ENCODE measurements at places on chromosomes 16 and 17. TPM values are rescaled to one million over a fixed set of nuclear protein-coding genes. Genes with fewer than 3 reads are reported as not detected.

The KRTAP9-8 gene
- not detected for total RNA-seq

The GH1 gene
- total RNA-seq = not detected

The RUNDC3A gene
- total RNA-seq = 1.3 TPM

The DLG4 gene
- total RNA-seq = 26.8 TPM

The CDH13 gene
- 5.9 TPM for total RNA-seq

The MT3 gene
- 1.5 TPM for total RNA-seq

The SCIMP gene
- total RNA-seq = 2.9 TPM

The EVI2B gene
- 6.5 TPM for total RNA-seq

The KRTAP17-1 gene
- not detected for total RNA-seq

- no peak for DNase-seq
These were observed 6.1 kb upstream of the CCL8 start for GRCh38 chr17:34313164-34313563.

DNA sequence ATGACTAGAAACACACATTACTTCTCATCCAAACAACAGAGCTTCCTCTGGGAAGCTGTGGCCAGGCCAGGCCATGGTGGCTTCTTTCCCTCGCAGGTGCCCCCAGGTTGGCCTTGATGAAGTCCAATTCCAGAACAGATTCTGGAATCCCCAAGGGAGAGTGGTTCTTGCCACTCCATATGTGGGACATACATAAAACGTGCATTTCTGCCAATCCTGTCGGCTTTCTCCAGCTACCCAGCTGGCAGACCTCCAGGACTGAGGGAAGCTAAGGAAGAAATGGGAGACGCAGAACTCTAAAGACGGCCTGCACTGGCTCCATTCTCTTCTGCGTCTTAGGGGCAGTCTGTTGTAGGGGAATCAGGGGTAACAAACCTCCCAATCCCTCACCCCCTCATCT is 219.2 kb upstream of the CDH5 start:
- DNase-seq = no peak

- no peak for DNase-seq
These were observed 211.9 kb downstream of the NTN1 start for GRCh38 chr17:9233271-9233599.

- DNase-seq = peak; percentile 95
These were observed at the start of gene VAC14 for GRCh38 chr16:70800781-70801480. TSS of gene VAC14 (minus strand) at chr16:70801158. CDS start at chr16:70800900, 258 bp downstream.

DNA sequence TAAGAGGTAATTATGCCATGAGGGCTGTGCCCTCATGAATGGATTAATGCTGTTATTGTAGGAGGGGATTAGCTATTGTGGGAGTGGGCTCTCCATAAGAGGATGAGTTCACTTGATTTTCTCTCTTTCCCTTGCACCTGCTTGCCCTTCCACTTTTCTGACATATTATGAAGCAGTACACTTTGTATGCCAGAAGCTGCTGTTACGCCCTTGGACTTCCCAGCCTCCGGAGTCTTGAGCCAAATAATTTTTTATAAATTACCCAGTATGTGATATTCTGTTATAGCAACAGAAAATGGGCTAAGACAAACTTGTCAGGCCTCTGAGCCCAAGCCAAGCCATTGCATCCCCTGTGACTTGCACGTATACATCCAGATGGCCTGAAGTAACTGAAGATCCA is 38.4 kb downstream of the PSMD12 start:
- no peak for DNase-seq

GRCh38 chr16:67458121-67458641 is 22.8 kb downstream of the ATP6V0D1 start:
- DNase-seq = no peak

DNA sequence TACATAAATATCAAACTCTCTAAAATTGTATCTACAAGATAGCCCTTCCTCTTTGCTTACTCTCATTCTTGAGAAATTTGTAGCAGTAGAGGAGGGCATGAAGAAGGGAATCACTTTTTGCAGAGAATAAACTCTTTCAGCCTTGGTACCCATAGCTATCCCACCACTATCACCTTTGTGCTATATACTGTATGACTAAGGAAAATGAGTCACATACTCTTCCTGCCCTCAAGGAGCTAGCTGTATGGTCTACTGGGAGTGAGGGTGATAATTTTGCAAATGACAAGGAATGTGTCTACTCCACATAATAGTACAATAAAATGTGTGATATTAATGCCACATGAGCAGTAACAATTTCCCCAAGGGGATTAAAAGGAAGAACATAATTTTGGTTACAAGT is 184.6 kb upstream of the WSB1 start:
- DNase-seq = no peak

- no peak for DNase-seq
These were observed 33.5 kb downstream of the BANP start for GRCh38 chr16:87984632-87985267.

DNA sequence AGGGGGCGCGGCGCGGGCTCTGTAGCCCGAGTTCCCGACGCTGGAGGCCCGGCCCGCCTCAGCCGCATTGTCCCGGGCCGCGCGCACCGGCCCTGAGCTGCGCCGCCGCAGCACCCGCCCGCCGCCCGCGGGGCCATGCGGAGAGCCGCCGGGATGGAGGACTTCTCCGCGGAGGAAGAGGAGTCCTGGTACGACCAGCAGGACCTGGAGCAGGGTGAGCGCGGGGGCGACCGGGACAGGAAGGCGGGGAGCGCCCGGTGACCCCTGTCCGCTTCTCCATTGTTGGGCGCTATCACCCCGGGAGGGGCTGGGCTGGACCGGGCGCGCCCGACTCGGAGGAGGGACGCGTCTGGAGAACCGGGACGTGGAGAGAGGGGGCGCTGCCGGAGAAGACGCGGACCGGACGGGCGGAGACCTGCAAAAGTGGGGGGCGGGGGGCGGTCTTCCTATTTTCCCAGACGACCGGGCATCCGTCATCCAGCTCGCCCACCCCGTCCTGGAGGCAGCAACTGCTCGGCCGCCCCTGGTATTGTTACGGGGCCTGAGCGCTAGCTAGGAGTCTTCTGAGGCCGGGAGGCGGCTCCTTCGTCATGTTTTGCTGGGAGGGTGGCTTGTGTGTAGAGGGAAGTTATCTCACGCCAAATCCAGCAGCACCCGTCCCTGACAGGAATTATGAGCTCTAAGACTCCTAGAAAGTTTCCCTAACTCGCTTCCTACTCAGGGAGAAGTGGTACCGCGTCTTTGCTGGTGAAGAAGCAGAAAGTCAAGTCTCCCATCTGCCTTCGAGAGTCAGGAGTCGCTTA is 678 bp downstream of the CDR2L start:
- DNase-seq = peak; percentile 85

- no peak for DNase-seq
These were observed 188.4 kb downstream of the FOXL1 start for GRCh38 chr16:86766700-86767099.

DNA sequence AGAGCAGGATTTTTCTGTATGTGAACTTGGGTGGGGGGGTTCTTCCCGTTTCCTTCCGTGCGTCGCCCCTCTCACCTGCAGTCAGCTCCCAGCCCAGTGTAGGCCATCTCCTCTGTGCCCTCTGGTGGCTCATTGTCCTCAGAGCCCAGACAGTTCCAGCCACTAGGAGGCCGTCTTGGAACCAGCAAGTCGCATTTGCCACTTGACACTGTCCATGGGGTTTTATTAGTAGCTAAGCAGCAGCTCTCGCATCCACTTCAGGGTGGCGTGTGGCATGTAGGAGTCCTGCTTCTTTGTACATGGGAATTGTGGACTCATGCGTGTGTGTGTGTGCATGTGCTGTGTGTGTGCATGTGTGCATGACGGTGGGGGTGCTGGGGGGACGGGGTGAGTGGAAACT is 74.0 kb downstream of the SEC14L1 start:
- DNase-seq = no peak

DNA sequence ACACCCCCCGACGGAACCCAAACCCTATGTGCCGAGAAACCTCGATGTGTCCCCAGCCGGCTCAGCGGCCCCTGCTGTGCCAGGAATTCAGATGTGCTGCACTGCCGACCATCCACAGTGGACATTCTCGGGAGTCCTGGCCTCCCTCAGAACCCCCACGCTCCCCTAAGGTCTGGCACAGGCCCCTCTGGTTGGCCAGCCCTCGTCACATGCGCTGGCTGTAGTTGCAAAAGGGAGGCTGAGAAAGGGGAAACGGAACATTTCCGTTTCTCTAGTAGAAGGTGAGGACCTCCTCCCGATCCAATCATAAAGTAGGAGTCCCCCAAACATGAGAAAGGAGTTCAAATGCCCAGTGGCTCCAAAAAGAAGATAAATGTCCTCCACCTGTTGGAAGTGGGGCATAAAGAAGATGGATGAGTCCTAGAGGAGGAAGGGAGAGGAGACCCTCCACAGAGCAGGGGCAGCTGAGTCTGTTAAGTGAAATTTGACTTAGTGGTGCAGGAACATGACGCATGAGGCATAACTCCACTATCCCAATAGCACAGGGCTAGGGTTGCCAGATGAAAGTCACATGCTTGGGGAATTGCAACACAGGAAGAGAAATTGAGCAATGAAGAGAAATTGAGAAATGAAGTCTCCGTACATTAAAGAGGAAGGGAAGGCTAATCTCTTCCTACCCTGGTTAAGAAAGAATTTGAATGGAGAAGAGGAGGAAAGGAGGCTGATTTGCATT is 49.3 kb upstream of the WSB1 start:
- peak; percentile 76 for DNase-seq

- no peak for DNase-seq
These were observed 44.0 kb upstream of the PABPN1L start for GRCh38 chr16:88910284-88911135.

DNA sequence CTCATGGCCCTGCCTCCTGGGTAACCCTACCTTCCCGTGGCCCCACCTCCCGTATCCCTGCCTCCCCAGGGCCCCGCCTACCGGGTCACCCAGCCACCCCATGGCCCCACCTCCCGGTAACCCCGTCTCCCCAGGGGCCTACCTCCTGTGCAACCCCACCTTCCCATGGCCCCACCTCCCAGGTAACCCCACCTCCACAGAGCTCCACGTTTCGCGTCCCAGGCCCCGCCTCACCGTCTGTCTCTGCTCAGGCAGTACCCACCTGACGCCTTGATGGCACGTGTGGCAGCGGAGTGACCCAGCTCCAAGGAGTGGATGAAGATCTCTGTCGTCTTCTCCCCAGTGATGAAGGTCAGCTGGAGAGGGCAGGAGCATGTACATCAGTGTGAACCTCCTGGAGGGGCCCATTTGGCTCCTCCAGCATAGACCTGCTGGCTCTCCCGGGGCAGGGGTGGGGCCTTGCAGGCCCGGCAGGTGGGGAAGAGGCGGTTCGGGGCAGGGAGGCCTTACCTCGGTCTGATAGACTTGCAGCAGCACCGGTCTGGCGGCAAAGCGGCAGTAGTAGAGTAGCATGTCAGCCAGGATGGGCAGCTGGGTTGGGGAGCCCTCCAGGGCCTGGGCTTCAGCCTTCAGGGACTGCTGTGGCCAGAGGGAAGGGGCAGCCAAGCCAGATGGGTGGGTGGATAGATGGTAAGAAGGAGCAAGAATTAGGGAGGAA is 18.7 kb upstream of the PIK3R6 start:
- DNase-seq = no peak

DNA sequence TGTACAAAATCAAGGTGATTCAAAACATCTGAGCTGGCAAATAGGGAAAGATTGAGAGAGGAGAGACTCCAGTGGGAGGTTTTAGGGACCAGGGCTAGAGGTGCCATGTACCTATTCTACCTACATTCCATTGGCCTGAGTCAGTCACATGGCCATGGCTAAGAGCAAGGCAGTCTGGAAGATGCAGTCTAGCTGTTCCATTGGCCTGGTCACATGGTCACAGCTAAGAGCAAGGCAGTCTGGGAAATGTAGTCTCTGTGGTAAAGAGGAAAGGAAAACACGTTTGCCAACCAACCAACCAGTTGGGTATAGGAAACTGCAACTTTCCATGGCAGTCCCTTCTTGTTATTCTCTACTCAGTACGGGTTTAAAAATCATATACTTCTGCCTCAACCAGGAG is 369.1 kb downstream of the XYLT1 start:
- DNase-seq = no peak

GRCh38 chr16:74153773-74154172 is 142.8 kb upstream of the PSMD7 start:
- no peak for DNase-seq

GRCh38 chr16:49834531-49835151 is 21.3 kb downstream of the ZNF423 start:
- peak; percentile 64 for DNase-seq

GRCh38 chr17:57292091-57292490 is 35.8 kb downstream of the MSI2 start:
- no peak for DNase-seq

DNA sequence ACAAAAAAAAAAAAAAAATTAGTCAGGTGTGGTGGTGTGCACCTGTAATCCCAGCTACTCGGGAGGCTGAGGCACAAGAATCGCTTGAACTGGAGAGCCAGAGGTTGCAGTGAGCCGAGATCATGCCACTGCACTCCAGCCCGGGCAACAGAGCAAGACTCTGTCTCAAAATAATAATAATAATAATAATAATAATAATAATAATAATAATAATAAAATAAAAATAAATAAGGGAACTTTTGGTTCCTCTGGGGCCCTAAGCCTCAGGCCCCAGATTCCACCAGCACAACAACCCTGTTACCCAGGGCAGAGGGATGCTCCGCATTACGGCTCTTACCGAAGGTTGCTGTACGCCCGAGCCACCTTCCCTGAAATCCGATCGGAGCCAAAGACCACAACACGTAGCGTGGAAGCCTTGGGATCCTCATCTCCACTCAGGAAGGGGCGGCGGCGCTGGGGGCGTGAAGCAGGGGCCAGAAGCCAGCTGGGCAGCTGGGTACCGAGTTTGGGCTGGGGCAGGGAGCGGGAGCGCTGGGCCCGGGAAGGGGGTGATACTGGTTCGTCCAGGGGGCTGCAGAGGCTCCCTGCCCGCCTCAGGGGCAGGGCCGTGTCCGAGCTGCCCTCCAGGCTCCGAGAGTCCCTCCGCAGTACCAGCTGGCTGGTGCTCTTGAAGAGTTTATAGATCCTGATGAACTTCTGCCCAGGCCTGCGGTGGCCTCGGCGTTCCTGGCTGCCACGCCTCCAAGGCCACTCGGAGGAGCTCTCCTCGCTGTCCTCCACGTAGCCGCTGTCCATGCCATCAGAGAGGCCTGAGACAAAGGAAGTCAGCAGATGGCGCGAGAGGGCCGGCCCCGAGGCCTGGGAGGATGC is 20.6 kb upstream of the PIK3R6 start:
- DNase-seq = no peak

DNA sequence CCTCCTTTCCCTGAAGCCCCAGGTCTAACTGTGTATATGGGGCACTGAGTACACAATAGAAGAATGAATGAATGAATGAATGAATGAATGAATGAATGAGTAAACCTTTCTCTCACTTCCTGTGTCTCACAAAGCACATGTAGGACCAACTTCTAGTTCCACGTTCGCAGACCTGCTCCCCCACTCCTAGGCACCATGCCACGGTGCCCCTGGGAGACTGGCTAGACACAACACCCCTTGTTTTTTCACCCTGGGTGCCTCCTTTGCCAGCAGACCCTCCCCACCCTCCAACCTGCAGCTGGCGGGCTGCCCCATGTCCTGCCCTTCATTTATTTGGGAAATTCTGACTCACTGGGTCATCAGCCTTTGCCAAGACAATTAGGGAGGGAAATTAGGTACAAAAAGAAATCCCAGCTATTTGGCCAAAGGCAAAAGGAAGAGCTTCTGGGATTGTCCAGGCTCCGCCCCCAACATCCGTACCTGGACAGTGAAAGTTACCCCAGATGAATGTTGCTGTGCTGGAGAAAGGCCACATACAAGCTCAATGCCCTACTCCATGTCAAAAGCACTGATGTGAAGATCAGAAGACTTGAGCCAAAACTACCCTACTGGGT is 7.7 kb downstream of the CES1 start:
- no peak for DNase-seq

GRCh38 chr17:33049781-33050414 is 58.3 kb downstream of the SPACA3 start:
- no peak for DNase-seq
